ENCODE measurements at places on chromosomes 7 and 10.
A peak's percentile ranks its signal among the peaks of the same experiment; 100 is the strongest.

DNA sequence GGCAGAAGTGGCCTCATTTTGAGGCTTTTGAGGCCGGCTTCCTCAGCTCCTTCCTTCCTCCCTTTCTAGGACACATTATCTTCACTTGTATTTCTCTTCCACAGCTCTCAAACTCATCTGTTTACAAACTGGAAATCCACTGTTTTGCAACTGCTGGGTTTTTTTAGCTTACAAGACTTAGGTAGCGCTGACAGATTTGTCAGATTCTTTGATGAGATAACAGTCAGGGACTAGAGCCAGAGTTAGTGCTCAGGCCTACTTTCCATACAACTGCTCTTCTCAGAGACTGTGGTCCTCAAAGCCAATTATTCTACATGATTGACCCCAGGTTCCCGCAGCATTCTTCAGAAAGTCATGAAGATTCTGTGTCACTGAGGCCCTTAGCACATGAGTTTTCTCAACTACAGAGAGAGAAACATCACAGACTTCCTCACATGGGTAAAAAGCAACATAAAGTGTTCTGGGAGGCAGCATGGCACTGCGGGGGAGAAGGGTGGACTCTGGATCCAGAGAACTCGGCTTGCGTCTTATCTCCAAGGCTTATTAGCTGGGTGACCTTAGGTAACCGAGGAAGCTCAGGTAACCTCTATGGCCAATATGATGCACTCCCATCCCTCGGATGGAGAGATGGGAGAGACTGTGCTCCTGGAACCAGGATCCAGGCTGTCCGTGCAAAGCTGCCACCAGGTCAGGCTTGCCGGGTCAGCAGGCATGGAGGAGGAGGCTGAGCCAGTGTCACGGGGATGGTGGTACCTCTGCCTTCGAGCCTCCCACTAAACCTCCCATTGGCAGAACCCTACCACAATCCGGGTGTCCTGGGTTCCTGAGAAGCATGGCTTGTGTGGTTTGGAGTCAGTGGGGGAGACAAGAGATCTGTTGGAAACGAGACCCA, 10.5 kb downstream of the DDC start:
- DNase-seq, result no peak
- no peaks in the 10 kb centered on the region for H3K4me1 ChIP-seq
- H3K27ac ChIP-seq, result no peak overlapping the region
- H3K4me3 ChIP-seq, result no peak overlapping the region
- no peaks in the 10 kb centered on the region for H3K27me3 ChIP-seq
- no peaks in the 10 kb centered on the region for H3K36me3 ChIP-seq

- no peaks in the 10 kb centered on the region for H3K36me3 ChIP-seq
- no peaks in the 10 kb centered on the region for H3K27me3 ChIP-seq
- peaks cover 6% of the 10 kb centered on the region for H3K4me1 ChIP-seq
- no peak overlapping the region for H3K27ac ChIP-seq
Measured at GRCh38 chr10:7571981-7572380, 94.8 kb downstream of the ITIH5 start.

DNA sequence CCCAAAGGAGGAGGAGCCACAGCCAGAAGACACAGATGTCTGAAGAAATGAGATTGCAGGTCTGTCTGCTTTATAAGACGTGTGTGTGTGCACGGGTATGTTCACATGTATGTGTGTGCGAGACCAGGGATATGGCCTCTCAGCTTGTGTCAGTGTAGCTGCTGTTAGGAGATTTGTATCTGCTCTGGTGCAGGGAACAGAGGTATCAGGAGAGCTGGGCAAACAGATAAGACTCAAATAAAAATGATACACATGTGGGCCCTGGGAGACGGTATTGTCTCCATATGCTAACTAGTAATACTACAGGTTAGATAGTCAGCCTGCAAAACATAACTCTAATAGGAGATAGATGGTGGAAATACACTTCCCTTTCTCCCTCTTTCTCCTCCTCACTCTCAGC, 161.0 kb downstream of the PLXNA4 start:
- no peak overlapping the region for H3K27ac ChIP-seq
- no peaks in the 10 kb centered on the region for H3K36me3 ChIP-seq
- H3K4me3 ChIP-seq, result no peak overlapping the region
- H3K27me3 ChIP-seq, result no peaks in the 10 kb centered on the region

GRCh38 chr7:132191418-132191817, 384.9 kb downstream of the PLXNA4 start:
- H3K36me3 ChIP-seq, result no peaks in the 10 kb centered on the region
- H3K27me3 ChIP-seq, result no peaks in the 10 kb centered on the region

GRCh38 chr7:116259871-116260440, 49.6 kb downstream of the TES start:
- no peak overlapping the region for H3K27ac ChIP-seq
- H3K4me1 ChIP-seq, result no peaks in the 10 kb centered on the region
- H3K36me3 ChIP-seq, result peaks cover 6% of the 10 kb centered on the region
- no peak overlapping the region for H3K4me3 ChIP-seq

GRCh38 chr10:1378473-1378872, 322.3 kb downstream of the WDR37 start:
- no peaks in the 10 kb centered on the region for H3K36me3 ChIP-seq
- no peaks in the 10 kb centered on the region for H3K4me1 ChIP-seq
- DNase-seq, result no peak
- H3K27me3 ChIP-seq, result peaks cover 82% of the 10 kb centered on the region
- no peak overlapping the region for H3K27ac ChIP-seq

DNA sequence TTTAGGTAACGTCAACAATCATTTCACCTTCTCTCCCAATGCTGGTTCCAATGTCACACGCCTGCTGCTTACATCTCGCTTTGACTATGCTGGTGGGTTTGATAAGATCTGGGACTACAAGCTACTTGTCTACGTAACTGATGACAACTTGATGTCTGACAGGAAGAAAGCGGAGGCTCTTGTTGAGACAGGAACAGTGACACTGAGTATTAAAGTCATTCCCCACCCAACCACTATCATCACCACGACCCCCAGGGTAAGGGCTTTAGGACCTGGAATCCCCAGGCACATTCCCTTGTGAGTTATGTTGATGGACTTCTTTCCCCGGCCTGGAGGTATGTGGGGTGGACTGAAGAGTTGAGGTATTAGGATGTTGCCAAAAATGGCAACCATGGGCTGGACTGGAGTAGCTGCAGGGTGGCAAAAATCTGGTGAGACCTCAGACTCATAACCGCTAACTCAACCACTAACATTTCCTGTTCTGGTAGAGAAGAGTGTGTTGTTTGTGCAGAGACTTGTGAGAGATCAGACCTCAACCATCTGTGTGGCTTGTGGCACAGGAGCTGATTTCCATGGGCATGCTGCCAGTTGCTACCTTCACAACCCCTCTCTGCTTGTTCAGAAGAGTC, 59.2 kb downstream of the CDHR3 start:
- peaks cover 19% of the 10 kb centered on the region for H3K4me1 ChIP-seq
- H3K27me3 ChIP-seq, result peaks cover 98% of the 10 kb centered on the region
- no peaks in the 10 kb centered on the region for H3K36me3 ChIP-seq
- peak; percentile 61 for DNase-seq
- H3K4me3 ChIP-seq, result no peak overlapping the region

- H3K36me3 ChIP-seq, result no peaks in the 10 kb centered on the region
- H3K27ac ChIP-seq, result no peak overlapping the region
- no peaks in the 10 kb centered on the region for H3K4me1 ChIP-seq
- H3K27me3 ChIP-seq, result peaks cover 3% of the 10 kb centered on the region
Measured at GRCh38 chr10:89525556-89525955, 9.8 kb downstream of the SLC16A12 start.

DNA sequence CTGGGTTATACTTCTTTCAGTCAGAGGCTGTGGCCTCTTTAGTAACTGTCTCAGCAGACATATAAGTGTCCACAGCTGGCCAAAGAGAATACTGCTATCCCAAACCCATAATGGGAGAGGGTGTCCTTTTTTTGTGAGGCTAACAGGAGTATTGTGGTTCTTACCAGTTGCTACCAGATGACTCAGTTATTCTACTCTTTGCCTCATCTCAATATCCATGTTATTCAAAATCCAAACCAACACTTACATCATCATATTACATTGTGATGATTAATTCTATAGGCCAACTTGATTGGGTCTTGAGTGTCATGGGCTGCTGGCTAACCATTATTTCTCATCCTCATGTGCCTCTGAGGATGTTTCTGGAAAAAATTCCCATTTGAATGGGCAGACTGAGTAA, 120.9 kb downstream of the TMEM168 start:
- H3K27me3 ChIP-seq, result no peaks in the 10 kb centered on the region
- no peak overlapping the region for H3K27ac ChIP-seq
- no peaks in the 10 kb centered on the region for H3K4me1 ChIP-seq
- H3K4me3 ChIP-seq, result no peak overlapping the region

- H3K4me1 ChIP-seq, result peaks cover 4% of the 10 kb centered on the region
- no peak overlapping the region for H3K4me3 ChIP-seq
- H3K36me3 ChIP-seq, result no peaks in the 10 kb centered on the region
Measured at GRCh38 chr7:45980181-45980905, 59.3 kb upstream of the IGFBP3 start.

GRCh38 chr10:63711867-63712716, 190.9 kb downstream of the REEP3 start:
- H3K4me3 ChIP-seq, result no peak overlapping the region
- peak; percentile 48 for DNase-seq
- no peaks in the 10 kb centered on the region for H3K27me3 ChIP-seq
- peaks cover 17% of the 10 kb centered on the region for H3K4me1 ChIP-seq

All from common myeloid progenitor, CD34-positive (primary cell).